ENCODE measurements at places on chromosomes 5 and 9.

- H3K4me1 ChIP-seq, result peaks cover 3% of the 10 kb centered on the region
- H3K27ac ChIP-seq, result no peak overlapping the region
- peaks cover 3% of the 10 kb centered on the region for H3K27me3 ChIP-seq
- H3K4me3 ChIP-seq, result no peak overlapping the region
These were observed 79.7 kb downstream of the MRPS30 start for GRCh38 chr5:44888435-44888834.

- H3K4me1 ChIP-seq, result no peaks in the 10 kb centered on the region
- H3K4me3 ChIP-seq, result no peak overlapping the region
- DNase-seq, result no peak
- H3K36me3 ChIP-seq, result no peaks in the 10 kb centered on the region
- H3K27me3 ChIP-seq, result peaks cover 22% of the 10 kb centered on the region
These were observed 13.4 kb upstream of the CCDC112 start for GRCh38 chr5:115309751-115310370.

DNA sequence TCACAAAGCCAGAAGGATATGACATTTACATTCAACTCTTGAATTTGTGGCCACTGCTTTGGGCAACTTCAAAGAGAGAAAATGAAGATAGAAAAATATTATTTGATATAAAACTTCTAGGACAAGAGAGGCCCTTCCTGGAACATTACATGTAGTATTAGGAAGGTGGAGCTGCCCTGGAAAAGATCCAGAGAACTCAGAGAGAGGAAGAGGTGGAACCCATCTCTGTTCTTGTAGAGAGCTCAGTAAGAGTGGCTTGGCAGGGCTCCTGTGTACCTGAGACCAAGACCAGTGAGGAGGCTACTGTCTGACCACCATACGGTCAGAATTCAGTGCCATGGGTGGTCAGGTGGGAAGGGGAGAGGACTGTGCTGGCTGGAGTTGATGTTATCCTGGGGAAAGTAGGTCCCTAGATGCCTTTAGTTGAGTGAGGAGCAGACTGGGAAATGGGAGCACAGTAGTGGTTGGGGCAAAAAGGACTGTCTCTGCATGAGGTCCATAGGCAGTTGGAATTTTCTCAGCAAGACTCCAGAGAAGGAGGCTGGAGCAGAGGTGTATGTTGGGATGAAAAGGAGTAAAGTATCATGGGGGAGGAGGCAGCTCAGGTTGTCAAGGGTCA lies 7.6 kb downstream of the TGFBI start:
- peaks cover 18% of the 10 kb centered on the region for H3K4me1 ChIP-seq
- no peaks in the 10 kb centered on the region for H3K27me3 ChIP-seq
- no peak overlapping the region for H3K4me3 ChIP-seq
- no peak overlapping the region for H3K27ac ChIP-seq
- H3K36me3 ChIP-seq, result no peaks in the 10 kb centered on the region

GRCh38 chr5:82356808-82357671 lies 78.9 kb upstream of the RPS23 start:
- H3K4me1 ChIP-seq, result peaks cover 50% of the 10 kb centered on the region
- H3K36me3 ChIP-seq, result no peaks in the 10 kb centered on the region
- peak overlapping the region; percentile 54 for H3K4me3 ChIP-seq
- H3K27me3 ChIP-seq, result no peaks in the 10 kb centered on the region
- H3K27ac ChIP-seq, result peak overlapping the region; percentile 97
